ENCODE measurements at places on chromosomes 11 and 22.
A peak's percentile ranks its signal among the peaks of the same experiment; 100 is the strongest.

DNA sequence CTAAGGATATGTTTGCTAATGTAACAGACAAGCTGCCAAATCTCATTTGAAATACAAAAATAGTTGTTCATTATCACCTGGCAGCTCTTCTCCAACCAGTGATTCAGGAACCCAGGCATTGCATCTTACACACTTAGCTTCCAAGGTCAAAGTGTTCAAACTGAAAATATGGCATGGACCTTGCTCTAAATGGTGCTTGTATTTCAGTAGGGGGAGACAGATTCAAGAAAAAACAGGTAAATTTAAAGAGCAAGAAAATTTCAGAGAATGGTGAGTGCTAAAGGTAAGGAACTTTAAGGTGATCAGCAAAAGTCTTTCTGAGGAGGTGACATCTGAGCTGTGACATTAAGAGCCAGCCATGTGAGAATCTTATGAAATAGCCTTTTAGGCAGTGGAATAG is 82.8 kb upstream of the E2F8 start:
- no peak for DNase-seq

DNA sequence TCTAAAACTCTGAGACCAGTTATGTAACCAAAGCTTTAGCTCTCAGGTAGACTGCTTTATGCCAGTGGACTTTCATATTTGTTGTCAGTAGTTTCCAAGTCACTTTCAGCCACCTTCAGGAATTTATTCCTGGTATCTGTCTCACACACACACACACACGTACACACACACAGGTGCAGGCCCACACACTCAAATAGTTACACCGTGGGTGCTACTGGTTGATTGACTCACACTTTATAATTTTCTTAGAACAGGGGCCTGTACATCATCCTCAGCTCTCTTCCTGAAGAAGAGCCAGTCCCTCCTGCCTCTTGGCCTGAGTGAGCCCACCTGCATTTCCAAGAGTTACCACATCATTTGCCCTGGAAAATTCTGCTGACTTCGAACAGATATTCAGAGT is 555.2 kb downstream of the SOX6 start:
- DNase-seq = no peak

DNA sequence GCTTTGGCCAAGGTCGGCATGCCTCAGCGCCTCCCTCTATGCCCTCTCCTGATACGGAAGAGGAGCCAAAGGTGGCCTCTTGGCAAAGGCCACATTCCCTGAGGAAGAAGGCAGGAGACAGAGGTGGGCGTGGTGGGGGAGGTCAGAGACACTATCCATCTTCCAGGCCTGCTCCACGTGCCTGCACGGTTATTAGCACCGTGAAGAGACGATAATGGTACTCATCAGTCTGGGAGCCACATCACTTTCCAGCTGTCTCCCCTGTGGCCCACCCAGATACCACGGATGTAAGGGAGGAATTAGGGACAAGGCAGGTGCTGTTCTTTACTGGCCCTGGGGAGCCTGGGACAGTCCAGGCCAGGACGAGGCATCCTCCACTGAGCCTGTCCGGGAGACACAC is 354.3 kb downstream of the MN1 start:
- DNase-seq = no peak

DNA sequence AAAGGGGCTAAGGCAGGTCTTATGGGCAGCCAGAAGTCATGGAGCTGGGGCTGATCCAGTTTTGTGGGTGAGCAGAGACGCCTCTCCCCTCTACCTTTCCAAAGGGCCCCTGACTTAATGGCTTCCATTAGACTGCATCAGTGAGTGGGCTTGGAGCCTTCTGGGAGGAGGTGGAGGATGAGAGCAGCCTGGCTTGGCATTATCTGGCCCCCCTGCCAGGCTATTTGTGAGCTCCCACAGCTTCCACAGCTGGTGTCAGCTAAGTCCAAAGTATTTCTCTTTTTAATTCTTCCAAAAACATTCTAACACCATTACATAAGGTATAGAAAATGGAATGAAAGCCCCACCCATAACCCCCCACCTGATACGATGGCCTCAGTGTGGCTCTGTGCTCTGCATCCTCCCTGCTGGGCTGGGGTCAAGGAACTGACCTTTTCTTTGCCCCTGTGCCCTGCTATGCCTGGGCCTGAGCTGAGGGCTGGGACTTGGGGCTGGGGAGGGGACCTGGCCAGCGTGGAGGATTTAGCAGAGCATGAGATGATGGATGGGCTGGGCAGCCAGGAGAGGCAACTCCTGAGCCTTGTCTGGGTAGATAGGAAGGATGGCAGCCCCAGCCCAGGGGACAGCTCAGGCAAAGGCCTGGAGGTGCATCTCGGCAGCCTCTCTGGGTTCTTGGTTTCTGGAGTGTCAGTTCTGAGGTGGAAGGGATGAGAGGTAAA is 4.0 kb downstream of the AIFM3 start:
- no peak for DNase-seq

- no peak for DNase-seq
Measured at GRCh38 chr11:67584881-67585873, 1.6 kb downstream of the GSTP1 start.

GRCh38 chr11:91664521-91664920 is 560.1 kb upstream of the FAT3 start:
- DNase-seq = no peak

DNA sequence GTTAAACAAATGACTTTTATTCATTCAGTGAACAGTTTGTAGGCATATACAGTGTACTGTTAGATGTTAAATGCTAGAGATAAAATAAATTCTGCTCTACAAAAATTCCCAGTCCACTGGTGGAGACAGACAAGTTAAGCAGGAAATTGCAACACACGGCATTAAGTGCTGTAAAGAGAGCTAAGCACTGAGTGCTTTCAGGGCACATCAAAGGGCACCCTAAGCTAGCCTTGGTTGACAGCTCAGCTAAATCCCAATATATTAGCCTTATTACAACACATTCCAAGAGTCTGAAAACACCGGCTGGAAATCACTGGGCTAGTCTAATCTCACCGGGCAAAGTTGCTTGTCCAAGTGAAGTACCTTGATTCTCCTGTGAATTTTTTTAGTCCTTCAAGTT is 55.1 kb downstream of the NOX4 start:
- DNase-seq = no peak

DNA sequence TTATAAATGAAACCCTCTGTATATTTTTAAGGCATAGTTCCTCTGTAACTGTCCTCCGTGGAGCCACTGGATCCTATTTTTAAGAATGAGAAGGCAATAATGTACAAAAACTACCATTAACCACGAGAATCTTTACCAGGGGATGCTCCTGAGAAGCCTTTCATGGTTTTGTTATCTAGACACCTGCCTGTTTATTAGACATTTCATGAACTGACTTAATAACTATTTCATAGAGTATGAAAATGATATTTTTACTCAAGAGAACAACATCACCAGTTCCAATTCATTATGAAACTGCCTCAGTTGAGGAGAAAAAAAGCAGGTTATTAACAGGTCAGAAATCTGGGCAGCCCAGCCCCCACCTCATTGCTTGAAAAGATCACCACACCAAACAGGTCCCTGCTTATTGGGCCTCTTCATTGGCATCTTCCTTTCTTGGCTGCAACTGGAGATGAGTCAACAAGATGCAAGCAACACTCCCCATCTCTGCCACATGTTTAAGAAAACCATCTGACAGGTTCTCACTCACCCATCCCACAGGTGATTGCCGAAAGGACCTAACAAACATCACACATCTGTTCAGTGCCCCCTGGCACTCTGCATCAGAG is 27.8 kb downstream of the ETS1 start:
- no peak for DNase-seq

DNA sequence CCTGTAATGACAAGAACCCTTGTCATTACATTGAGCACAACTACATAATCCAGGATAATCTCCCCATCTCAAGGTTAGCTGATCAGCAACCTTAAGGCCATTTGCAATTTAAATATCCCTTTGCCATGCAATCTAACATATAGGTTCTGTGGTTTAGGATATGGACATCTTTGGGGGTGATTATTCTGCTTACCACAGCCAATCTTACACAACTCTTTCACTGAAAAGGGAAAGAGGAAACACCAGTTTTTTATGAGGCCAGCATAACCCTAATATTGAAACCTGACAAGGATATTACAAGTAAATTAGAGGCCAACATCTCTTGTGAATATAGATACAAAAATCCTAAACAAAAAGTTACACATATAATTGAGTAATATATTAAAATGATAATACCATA is 78.5 kb downstream of the CYP2R1 start:
- DNase-seq = no peak

DNA sequence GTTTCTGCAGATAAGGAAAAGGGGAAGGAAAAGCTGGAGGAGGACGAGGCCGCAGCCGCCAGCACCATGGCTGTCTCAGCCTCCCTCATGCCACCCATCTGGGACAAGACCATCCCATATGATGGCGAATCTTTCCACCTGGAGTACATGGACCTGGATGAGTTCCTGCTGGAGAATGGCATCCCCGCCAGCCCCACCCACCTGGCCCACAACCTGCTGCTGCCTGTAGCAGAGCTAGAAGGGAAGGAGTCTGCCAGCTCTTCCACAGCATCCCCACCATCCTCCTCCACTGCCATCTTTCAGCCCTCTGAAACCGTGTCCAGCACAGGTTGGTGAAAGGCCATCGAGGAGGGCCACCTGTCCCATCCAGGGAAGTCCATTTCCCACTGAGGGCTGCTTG is 5.6 kb downstream of the TEF start:
- no peak for DNase-seq

GRCh38 chr11:68976095-68976494 is 4.7 kb downstream of the MRGPRD start:
- DNase-seq = no peak

DNA sequence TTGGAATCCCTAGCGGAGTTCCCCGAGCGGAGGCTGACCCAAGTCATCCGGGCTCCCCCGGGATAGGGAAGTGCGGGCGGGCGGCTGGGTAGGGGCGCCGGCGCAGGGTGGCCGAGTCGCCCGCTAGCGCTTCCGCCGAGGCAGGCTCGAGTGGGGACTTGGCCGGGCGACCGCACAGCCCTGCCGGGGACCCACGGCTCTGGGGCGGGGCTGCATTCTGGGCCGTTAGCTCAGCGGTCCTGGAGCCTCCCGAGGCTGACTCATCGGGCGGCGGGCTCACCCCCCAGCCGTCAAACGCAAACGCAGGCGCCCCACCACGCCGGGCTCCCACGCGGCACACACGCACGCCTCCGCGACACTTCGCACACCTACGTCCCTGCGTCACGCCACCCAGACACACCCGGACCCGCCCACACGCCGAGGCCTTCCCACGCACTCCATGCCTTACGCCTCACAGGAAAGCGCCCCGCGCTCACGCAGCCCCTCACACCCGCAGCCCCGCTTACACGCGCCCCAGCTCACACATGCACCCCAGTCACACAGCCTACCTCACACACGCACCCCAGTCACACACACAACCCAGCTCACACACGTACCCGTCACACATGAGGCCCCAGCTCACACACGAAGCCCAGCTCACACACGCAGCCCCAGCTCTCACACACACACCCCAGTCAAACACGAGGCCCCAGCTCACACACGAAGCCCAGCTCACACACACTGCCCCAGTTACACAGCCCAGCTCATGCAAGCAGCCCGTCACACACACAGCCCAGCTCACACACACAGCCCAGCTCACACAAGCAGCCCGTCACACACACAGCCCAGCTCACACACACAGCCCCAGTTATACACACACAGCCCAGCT is 1.2 kb downstream of the PHLDB1 start:
- peak; percentile 79 for DNase-seq

- no peak for DNase-seq
Measured at GRCh38 chr11:134052988-134053945, 15.6 kb upstream of the JAM3 start.

DNA sequence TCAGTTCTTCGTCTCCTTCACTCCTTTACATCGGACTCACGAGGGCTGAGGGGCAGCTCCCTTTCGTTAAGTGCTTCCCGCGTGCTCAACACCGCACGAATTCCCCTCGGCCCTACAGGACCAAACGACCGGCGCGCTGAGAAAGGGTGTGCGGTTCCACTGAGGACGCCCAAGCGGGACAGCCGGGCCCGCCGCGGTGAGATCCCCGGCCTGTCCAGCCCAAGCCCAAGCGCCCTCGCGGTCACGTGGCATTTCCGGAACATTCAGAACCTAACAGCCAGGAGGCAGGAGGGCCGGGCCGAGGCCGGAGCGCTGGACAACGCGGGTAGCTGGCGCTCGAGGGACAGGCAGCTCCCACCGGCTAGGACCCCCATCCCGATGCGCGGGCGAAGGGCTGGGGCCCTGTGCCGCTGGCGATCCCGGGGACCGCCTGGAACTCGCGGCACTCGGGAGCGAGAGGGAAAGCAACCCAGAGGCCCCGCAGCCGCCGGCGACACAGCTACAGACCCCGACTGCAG is 737 bp upstream of the STIP1 start:
- no peak for DNase-seq

GRCh38 chr11:111514216-111515031 is at the start of gene HOATZ:
Gene HOATZ, plus strand, starts transcription at chr11:111514778. Its CDS starts 7 bp downstream, at chr11:111514785.
- DNase-seq = peak; percentile 28

DNA sequence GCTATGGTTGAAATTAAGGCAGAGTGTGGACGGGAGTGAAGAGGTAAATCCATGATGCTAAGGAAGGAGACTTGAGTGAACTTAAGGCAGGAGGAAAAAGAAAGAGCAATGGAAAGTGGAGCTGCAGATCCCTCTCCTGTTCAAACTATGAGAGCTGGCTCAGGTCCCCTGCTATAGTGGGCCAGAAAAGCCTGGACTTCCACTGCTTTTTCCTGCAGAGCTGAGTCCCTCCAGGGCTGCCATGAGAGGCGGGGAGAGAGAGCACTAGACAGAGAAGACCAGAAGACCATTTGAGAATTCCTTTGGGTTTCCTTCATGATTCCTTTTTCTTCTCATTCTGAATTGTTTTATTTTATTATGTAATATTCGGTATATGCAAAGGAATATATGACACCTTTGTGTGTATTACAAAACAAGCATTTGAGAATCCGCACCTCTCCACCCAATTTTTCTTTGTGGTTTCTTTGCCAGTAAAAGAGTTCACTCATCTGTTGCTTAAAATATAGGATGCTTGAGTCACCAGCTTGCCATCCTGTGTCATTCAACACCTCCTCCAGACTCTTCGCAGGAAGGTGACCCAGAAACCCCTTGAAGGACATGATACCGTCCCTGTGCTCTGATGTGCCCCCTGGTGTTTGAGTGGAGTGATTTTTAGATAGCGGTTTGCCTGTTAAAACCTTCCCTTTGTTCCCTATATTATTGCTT is 24.4 kb downstream of the SREBF2 start:
- DNase-seq = peak; percentile 67

DNA sequence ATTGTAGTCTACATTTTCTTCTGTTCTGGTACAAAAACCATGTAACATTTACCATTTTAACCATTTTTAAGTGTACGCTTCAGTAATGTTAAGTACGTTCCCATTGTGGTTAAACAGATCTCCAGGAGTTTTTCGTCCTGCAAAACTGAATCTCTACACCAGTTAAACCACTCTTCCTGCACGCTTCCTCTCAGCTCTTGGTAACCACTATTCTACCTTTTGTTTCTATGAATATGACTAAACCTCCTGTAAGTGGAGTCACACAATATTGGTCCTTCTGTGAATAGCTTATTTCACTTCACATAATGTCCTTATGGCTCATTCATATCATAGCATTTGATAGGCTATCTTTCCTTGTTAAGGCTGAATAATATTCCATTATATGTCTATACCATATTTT is 7.1 kb upstream of the EXT2 start:
- DNase-seq = no peak

- DNase-seq = no peak
Measured at GRCh38 chr22:41920271-41920976, 5.5 kb upstream of the SHISA8 start.

Measured in right hindlimb (tissue), 1 donor.